Stimulated activated CD4-positive, alpha-beta T cell treated with anti-CD3 and anti-CD28 coated beads, TNF-alpha, amount 100 ng/mL, for 1 hour (primary cell): ENCODE measurements at places on chromosomes 3 and 15.

GRCh38 chr3:42826141-42826540 lies 16.9 kb downstream of the ACKR2 start:
- DNase-seq: no peak

GRCh38 chr15:31977812-31978661 lies 52.3 kb upstream of the CHRNA7 start:
- DNase-seq: no peak

DNA sequence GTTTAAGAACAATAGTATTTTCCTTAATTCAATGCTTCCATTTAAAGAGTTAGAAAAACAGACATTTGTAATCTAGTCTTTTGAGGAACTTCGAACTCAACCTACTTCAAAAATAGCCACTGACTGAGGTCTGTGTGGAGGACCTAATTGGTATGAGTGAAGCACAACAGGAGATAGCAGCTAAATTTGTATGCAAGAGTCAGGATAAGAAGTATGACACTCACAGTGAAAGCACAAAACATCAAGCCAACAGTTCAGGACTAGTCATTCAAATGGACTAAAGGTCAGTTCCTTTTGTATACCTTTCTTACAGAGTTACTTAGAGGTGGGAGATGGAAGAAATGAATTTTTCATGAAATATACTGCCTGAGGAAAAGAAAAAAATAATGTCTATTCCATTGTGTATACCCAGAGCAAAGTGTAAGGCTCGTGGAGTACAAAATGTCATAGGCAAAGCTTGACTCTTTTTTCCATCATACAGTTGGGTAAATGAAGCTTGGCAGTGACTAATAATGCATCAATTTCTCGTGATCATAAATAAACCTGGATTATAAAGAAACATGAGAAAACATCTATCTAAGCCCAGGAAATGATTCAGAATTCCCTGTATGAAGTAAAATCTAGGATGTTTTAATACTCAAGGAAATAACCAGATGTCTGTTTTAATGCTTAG lies 1005.2 kb upstream of the CADM2 start:
- no peak for DNase-seq

- no peak for DNase-seq
Observed at GRCh38 chr3:182911782-182912111, 68.6 kb downstream of the DCUN1D1 start.

GRCh38 chr3:99850608-99851007 lies 32.9 kb downstream of the CMSS1 start:
- no peak for DNase-seq

DNA sequence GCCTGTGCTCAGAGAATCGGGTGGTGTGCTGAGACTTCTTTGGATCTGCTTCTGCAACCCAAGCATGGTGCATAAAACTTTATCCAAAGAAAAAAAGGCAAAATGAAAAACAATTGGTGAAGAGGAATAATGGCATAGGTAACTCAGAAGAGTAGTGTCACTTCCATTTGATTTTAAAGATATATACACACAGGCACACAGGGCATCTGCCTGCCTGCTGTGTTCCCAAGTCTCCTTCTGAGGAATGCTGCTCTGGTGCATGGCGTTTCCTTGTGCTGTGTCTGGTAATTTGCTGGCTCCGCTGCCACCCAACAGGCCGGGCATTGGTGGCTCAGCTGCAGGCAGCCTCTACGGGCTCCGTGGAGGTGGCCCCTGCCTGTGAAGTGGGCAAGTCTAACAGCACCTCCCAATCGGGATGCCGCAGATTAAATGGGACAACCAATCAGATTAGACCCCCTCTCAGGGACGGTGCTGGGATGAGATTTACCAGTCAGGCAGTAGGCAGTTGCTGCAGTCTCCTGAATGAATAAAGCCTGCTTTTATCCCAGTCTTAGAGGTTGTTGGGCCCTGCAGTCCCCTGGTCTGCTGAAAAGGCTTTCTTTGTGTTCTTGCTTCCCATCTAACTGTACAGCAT lies 253.7 kb upstream of the RASGRP1 start:
- no peak for DNase-seq

DNA sequence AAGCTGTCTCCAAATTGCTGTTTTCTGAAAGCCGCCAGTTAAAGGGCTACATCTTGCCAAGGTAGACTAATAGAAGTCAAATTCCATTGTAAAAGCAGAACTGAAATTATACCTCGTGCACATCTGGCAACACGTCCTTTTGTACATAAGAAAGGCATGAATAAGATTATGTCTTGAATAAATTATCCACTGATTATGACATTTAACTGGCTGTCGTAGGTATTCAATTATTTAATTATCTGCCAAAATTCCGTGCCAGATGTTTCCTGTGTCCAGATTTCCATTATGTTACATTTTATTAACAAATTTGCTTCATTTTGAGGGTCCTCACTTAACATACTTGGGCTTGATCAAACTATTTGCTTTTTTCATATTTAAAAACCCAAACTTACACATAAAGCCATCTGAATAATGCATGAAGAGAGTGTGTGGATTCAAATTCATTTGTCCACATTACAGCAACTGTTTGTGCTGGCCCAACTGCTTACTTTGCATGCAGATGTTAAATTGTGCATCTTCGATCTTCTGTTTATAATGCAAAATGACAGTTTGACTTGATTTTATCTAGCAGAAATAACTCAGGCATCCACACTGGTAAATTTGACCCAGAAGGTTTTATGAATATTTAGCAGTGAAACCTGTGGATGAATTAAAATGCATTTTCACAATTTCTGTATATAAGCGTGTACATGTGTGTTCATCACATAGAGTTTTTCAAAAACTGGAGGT lies 701.5 kb downstream of the ZNF385D start:
- no peak for DNase-seq

DNA sequence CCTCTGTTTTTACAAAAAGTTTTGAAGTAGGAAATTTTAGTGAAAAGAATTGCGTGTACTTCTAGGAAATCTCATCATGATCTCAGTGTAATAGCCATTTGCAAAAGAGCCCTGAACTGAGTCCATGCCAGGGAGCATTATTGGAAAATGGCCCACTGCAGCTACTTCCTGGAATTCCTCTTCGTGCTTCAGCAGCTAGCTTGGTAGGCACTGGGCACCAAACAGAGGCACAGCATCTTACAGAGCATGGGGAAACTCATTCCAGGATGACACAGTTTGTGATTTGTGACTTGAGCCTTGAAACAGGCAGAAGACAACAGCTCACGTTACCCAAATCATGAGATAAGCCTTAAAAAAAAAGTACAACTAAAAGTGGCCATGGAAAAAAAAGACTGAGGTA lies 179.1 kb downstream of the WDR72 start:
- no peak for DNase-seq

DNA sequence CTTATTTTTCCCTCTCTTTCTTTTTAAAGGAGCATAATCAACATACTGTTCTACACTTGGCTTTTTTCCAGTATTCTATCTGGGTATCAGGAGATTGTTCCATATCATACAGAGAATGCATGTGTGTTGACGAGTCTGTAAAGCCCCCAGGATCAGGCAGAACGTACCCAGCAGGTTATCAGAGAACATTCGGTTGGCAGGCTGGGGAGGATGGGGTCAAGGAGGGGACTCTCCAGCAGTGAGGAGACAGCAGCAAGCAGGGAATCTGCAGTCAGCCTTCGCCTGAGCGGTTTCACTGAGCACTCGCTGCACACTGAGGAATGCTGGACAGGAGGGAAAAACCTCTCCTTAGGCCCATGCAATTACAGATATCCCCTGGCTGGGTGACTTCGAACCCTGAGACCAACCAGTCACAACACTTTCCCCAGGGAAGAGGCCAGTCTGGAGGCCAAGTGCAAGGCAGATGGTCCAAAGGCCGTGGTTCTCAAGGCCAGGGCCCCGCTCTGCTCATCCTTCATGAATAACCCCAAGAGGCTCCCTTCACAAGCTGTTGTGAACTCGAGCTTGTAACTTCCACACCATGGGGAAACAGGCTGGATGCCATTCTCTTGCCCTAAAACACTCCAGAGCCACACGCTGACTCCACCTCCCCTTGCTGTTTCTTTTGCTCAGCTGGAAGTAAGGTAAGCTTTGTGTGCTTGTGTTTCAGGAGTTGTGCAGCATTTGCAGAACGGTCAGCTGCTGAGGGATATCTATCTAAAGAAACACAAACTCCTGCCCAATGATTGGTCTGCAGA lies 60.1 kb downstream of the PXYLP1 start:
- DNase-seq: no peak

DNA sequence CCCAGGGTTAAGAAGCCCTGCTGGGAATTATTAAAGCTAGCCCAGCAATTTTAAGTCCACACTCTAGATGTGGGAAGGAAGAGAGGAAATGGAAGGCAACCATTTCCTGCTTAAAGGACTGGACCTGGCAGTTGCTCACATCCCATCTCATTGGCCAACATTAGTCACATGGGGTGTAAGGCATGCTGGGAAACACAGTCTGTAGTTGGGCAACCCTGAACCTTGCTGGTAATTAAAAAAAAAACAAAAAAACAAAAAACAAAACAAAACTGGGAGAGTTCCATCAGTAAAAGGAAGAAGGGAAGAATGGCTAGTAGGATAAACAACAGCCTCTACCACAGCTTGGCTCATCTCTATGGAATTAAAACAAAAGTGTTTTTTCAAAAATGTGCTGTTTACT lies 136.0 kb downstream of the VGLL4 start:
- no peak for DNase-seq

DNA sequence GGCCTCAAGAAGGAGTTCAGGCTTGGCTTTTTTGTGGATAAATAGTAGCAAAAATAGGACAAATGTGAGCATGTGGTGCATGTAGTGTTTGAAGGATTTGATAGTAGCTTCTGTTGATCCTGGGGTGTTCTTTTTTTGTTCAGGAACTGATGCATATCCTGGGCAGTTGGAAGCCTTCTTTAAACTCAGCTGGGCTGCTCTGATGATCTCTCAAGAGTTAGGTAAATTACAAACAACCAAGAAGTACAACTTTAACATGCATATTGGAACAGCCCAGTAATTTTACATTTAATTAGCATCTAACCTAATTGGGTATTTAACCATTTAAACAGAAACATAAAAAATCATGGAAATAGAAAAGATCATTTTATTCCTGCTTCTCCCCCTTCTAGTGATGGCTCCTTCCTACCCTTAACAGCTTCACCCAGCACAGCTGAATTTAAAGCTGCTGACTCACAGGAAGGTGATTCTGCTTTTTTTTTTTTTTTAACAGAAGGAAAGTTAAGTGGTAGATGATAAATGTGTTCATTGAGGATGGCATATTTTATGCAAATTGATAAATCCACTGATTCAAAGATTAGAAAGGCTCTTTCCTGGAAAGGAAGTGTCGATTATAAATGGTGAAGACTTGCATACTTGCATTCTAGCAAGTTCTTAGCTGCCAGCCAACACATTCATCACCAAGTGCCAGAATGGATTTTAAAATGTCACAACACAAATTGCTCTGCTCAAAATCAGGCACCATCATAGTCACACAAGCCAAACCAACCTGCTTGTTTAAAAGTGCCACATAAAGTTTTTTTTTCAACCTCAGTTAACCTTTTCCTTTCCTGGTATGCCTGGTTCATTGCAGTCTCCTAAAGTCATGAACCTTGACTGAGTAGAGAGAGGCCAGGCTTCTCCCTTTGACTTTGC lies 20.0 kb downstream of the SLC35G2 start:
- DNase-seq: no peak

GRCh38 chr15:92934716-92935115 lies 34.6 kb downstream of the CHD2 start:
- DNase-seq: no peak

DNA sequence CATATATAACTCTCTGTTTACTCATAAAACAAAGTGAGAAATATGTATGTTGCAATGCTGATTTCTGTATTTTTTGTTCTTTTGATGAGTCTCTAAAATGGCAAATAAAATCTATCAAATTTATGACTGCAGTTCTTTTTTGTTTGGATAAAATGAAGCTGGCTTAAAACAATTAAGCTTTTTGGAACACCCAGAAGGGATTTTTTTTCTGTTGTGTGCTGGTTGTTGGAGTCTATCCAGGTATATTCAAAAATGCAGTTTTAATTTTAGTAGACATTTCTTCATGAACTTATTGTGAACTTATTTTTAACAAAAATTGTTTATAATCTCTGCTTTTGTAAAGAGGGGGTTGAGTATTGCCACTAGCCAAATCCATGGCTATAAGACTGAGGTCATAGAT lies 405.5 kb downstream of the RAP2B start:
- no peak for DNase-seq

- DNase-seq: no peak
Observed at GRCh38 chr15:61420546-61420945, 191.4 kb upstream of the RORA start.

DNA sequence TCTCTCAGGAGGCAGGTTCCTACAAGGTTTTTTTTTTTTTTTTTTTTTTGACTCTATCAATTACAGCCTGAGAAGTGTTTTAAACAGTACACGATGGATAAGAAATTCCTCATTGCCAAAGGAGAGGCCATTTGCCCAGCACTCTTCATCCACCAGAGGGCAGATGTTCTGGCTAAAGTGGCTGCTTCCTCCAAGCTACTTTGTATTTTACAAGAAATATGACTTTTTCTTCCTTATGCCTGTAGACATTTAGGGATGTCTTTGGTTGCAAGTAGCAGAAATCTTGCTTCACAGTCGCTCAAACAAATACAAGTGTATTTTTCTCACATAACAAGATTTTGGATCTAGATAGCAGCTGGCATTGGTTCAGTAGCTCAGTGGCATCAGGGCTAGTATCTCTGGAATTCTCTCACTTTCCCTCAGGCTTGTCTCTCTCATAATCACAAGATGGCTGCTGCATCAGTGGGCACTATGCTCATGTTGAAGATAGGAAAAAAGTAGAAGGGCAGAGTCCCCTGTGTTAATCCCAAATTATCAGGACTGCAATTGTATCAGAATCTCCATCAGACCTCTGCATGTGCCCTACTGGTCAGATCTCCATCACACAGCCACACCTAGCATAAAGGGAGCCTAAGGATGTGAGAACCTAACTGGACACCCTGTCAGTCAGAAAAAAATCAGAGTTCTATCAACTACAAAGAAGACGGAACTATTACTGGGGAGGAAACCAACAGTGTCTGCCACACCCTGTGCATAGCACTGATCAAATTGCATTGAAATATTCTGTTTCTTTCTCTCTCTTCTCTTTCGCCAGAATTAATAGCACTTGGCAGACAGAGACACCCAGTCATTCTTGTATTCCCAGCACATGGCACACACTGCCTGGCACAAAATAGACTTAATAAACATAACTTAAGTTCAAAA lies 138.9 kb upstream of the COL8A1 start:
- DNase-seq: no peak
